ENCODE measurements at places on chromosomes 5 and 9.
A peak's percentile ranks its signal among the peaks of the same experiment; 100 is the strongest.

DNA sequence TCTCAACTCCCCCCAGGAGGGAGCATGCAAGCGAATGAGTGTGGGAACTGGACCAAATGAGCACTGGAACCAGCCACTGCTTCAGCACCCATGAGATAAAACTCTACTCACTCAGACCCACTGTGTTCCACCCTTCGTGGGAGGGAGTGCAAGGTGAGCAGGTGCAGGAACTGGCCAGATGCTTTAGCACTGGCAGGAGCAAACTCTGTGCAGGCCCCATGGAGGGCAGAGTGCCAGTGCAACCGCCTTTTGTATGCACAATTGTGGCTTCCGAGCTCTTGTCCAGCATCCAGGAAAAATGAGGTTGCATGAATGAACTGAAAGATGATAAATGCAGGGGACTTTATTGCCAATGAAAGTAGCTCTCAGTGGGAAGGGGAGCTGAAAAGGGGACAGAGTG, 67.4 kb upstream of the CCDC112 start:
- DNase-seq: no peak

DNA sequence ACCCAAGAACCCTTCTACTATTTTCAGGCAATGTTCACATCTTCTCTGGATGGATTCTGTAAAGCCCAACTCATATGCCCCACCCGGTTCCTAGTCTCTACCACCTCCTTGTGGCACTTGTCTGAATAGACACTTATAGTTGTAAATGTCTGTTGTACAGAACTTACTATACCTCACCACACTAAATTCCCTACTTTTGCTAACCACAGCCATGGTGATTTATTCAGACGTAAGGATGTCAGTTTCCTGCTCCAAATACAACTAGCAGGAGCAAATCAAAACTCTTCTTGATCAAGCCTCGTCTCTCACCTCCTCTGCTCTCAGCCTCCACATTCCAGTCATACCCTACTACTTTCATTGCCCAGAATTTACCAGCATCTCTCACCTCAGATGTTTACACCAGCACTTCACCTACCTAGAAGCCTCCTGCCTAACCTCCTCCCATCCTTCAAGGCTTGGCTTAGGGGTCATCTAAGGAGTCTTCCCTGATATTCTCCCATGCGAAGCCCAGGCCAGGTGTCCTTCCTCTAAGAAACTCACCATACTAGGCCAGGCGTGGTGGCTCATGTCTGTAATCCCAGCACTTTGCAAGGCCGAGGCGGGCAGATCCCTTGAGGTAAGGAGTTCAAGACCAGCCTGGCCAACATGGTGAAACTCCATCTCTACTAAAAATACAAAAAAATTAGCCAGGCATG, 75.5 kb downstream of the MAPKAP1 start:
- peak; percentile 73 for DNase-seq

DNA sequence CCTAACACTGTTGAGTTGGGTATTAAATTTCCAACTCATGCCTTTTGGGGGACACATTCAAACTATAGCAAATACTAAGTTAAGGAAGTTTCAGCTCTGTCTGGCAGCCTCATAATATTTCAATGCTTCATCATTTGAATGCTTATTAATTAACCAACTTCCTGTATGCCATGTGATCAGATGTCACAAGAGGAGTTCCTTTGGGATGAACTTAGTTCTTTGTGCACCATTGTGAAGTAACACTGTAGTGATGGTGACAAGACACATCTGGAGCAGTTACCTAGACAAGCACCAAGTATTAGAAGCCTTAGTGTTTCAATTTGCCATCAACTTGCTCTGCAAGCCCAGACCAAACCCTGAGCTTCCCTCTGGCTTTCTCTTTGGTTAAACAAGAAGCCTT, 90.7 kb upstream of the IL12B start:
- no peak for DNase-seq

- DNase-seq: peak; percentile 30
Observed at GRCh38 chr9:83032065-83032625, 30.8 kb downstream of the RASEF start.

DNA sequence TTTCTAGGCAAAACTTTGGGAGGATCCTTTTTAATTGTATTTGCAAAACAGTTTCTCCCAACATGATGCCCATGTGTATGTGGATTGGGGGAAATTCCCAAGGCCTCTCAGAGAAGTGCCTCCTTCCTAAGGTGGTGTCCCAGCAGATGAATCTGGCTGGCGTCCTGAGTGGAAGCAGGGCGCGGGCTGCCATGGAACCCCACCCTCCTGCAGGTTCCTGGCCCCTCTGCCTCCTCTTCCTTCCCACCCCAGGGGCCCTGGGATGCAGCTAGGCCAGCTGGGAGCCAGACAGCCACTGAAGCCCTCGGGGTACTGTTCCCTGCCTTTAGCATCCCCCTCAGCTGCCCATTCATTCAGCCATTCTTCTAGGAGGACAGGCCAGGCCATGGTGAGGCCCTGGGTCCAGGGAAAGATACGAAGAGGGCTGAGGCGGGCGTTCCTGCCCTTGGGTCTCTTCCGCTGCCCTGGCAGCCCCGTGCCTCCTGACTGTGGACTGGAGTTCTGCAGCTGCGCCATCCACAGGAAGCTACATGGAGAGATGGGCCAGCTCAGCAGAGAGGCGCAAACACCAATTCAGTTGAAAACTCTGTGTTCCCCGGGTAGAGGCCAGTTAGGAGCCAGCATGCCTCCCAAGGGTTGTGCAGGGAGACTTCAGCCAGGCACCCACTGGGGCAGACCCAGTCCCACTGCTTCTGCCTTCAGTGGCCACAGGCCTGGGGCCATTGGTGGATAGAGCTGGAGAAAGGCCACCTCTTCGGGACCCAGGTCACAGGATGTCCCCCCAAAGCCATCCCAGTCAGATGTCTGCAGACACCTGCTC, 36.5 kb downstream of the ADAMTS2 start:
- no peak for DNase-seq

GRCh38 chr5:2910401-2911175, 159.1 kb upstream of the IRX2 start:
- no peak for DNase-seq

GRCh38 chr5:90338712-90339372, 70.7 kb downstream of the CETN3 start:
- no peak for DNase-seq

DNA sequence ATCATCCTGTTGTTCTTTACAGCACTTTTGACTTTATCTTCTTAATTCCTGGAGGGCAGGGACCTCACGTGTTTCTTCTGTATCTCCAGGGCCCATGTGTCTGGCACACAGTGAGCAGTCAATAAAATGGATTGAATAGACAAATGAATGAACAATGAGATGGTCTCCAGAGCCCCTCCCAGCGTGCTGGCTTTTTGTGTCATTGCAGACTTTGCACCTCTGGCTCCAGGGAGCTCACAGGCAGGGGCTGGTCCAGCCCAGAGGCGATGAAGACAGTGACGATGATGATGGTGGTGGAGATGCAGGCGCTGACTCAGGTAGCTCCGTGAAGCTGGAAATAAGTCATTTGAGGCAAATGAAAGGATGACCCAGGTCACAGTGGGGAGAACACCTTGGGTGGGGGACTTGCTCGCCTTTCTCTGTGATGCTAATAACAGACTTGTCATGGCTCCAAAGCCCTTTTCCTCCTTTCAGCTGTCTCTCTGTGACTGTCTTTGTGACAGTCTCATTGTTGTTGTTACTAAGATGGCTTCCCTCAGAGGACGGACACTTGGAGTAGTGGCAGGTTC, 30.4 kb upstream of the FABP6 start:
- DNase-seq: no peak

- no peak for DNase-seq
Observed at GRCh38 chr5:143657647-143658285, 154.2 kb upstream of the HMHB1 start.

DNA sequence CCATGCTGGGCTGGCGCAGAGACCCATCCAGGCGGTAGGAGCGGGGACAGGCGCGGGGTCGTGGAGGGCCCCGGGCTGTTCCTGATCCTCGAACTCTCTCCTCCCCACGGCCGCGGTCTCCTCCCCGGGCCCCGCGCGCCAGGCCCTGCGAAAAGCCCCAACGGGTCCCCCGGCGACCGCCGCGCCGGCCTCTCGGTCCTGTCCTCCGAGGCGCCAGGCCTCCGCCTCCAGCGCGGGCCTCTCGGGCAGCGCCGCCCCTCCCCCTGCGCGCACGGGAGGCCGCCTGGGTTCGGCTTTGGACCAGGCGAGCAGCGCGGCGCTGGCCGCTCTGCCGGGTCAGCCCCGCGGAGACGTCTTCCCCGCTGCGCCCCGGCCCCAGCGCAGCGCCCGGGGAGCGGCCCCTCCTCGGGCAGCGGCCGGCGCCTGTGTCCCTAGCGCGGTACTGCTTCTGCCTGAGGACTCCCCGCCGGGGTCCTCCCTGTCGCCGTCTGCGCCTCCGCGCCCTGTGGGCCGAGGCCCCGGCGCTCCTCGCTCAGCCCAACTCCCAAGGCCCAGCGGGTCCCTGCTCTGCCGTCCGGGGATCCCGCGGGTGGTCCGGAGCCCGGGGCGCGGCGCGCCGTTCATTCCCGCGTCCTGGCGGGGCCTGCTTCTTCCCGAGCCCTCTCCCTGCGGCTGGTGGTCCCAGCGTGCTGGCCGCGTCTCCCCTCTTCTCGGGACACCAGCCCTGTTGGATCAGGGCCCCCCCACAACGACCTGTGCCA, 13.4 kb downstream of the COL23A1 start:
- DNase-seq: no peak

DNA sequence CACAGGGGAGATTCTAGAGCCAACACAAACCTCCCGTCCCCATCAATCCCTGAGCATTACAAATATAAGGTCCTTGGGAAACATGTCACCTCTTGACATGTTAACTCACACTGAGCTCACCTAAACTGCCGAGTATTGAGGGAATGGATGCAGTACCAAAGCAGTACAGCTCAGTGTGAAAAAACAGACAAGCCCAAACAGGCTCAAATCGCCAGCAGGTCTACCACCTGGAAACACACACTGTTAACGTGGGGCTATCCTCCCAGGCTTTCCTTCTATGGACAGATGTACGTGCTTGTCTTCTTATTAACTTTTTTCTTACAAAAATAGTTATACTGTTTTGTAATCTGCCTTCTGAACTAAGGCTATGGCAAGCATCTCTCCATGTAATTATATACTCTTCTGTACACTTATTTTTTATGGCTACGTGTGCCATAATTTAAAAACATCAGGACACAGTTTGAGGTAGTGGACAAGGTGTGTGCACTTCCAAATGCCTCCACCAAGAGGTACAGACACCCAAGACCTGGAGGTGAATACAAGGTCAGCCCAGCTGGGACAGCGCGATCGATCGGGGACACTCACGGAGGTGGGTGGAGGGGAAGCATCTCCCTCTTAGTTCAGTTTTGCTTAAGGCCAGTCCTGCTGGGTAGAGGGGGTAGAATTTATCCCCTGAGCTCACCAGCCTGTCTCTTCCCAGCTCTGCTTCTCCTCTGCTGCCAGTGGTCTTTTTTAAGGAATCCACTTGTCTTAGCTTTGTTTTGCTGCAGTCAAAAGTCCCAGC, 76.5 kb downstream of the DAP start:
- no peak for DNase-seq

GRCh38 chr5:141772281-141772680, 90.3 kb upstream of the ARAP3 start:
- DNase-seq: no peak

- DNase-seq: no peak
Observed at GRCh38 chr9:136346157-136346481, 17.4 kb downstream of the DNLZ start.

GRCh38 chr9:76162751-76163500, 231.3 kb downstream of the RFK start:
- no peak for DNase-seq

- no peak for DNase-seq
Observed at GRCh38 chr5:112064956-112065355, 308.0 kb upstream of the NREP start.

DNA sequence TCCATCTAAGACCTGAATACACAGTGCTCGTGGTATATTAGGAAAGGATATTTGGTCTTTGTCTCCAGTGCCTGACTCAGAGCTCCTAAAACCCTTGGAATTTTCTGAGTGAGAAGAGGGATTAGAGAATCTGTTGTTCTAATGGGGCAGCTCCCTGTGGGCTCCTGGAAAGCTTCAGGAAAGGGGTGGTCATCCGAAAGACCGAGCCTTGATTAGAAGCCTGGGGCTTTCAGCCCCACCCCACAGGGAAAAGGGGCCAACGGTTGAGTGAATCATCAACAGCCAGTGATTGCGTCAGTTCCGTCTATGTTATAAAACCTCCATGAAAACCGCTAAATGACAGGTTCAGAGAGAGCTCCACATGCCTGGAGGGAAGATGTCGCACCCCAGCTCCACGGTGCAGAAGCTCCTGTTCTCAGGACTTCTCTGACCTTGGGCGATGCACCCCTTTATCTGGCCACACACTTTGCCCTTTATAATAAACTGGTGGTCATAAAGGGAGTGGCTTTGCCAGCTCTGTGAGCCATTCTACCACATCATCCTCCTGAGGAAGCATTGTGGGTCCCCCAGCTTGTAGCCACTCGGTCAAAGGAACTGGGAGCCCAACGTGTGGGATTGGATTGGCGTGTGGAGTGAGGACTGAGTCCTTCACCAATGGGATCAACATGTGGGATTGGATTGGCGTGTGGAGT, 71.0 kb upstream of the ICE1 start:
- no peak for DNase-seq

DNA sequence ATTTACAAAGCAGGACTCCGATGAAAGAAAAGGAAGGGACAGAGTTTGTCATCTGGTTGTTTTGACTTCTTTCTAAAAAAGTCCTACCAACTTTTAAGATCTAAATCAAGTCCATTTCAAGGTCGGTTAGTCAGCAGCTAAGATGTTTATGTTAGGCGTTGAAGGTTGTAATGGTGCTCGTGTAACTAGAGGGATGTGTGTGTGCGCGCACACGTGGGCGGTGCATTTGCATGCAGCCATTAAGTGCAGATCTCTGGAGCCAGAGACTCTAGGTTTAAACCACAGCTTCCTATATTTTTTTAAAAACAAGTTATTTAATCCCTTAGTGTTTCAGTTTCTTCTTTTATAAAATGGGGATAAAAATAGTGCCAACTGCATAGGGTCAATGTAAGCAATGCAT, 77.0 kb upstream of the SMIM32 start:
- DNase-seq: no peak

- no peak for DNase-seq
Observed at GRCh38 chr5:149420545-149421371, 41.7 kb upstream of the IL17B start.

- no peak for DNase-seq
Observed at GRCh38 chr5:158921441-158922262, 178.1 kb downstream of the EBF1 start.

GRCh38 chr5:106675687-106676086, 995.0 kb downstream of the EFNA5 start:
- no peak for DNase-seq

- no peak for DNase-seq
Observed at GRCh38 chr9:108836781-108837180, 19.0 kb downstream of the ACTL7B start.

- DNase-seq: no peak
Observed at GRCh38 chr9:136697146-136697820, 10.0 kb upstream of the AGPAT2 start.

GRCh38 chr9:101572316-101572715, 22.5 kb downstream of the PPP3R2 start:
- no peak for DNase-seq

GRCh38 chr5:168114444-168115017, 176.9 kb upstream of the WWC1 start:
- DNase-seq: peak; percentile 85

Measured in T47D (cell line).